ENCODE measurements at places on chromosomes 7 and 10.

DNA sequence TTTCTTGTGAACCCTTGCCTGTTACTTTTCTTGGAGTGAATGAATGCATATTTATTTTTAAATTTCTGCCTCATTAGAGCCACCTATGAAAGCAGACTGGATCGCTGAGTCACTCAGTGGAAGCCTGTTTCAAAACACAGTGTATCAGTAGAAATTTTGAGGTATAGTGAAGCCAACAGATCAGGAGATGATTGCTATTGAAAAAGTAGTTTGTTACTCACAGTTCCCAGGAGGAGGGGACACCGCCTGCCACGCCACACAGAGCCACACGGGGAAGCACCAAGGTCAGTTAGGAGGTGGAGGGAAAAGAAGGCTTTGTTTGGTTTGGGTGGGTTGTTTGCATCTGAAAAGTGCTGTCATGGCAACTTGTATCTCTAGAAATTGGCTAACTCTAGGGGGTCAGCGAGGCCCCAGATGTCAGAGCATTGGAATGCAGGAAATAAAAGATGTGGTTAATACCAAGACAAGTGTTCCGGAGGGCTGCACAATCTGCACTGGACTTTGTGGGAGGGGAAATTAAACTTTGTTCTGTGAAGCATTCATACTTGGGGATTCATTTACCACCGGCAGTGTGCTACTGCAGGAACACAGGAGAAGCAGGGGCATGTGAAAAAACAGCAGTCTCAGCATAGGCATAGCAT, 106.4 kb upstream of the SDK1 start:
- DNase-seq = no peak

DNA sequence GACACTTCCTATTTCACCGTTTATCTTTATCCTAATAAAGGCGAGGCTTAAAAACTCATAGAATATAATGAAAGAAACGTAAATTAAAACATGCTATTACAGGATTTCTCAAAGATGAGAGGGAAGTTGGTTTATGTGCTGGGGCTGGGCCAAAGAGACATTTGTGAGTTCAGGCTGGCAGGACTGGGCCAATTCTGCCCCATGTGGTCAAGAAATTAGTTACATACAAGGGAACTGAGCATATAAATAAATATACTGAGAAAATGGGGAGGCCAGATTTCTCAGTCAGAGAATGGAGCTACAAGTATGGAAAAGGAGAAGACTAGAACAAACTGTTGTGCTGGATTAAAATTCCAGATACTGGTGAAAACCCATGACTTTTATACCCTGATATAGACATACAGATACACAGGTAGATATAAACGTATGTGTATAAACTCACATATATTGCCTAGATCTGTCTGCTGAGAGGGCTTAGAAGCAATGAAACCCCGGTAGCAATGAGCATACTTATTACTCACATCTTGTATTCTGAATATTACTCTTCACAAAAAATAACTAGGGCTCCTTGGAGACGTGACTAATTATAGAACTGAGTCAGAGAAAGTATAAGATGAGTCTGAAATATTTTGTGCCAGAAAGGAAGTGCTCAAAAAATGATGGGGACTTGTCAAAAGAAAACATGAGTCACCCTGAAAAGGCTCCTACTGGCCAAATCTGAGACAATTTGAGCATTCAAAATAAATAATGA, 155.7 kb upstream of the FGFR2 start:
- no peak for DNase-seq

- DNase-seq = no peak
Observed at GRCh38 chr10:25675204-25675603, 258.8 kb upstream of the MYO3A start.

GRCh38 chr10:70617798-70618568, 15.4 kb upstream of the PRF1 start:
- DNase-seq = no peak

DNA sequence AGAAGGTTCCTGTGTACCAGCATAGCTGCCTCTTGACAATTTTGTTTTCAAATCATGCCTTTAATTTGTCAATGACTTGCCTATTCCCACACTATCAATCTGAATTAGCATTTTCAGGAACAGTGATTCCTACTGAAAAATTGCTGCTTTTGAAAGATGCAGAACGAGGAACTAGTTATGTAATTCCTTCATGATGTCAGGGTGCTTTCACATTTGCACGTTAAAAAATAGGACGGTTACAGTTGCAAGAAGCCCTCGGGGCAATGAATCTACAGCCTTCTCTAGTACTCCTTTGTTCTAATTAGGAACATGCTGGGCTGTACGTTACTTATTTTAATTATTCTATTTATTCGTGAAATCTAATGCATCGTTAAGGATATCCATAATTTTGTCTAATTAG, 253.9 kb downstream of the OTUD1 start:
- no peak for DNase-seq

- DNase-seq = no peak
Observed at GRCh38 chr10:1166101-1166827, 110.1 kb downstream of the WDR37 start.

DNA sequence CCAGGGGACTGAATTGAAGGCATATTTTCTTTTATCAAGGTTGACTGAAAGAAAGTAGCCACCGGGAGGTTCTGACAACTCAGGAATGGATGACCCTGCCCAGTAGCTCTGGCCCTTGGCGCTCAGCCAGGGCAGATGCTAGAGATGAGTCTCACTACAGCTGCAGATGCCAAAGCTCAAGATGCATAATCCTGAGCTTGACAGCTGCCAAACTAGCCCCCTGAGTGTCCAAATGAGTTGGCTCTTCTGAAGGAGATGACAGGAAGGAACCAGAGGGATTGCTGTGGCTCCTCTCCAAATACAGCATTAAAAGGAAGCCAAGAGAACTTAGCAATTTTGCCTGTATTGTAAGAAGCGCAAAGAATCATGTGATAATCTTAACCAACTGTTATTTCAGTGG, 78.4 kb downstream of the NXPH1 start:
- no peak for DNase-seq

DNA sequence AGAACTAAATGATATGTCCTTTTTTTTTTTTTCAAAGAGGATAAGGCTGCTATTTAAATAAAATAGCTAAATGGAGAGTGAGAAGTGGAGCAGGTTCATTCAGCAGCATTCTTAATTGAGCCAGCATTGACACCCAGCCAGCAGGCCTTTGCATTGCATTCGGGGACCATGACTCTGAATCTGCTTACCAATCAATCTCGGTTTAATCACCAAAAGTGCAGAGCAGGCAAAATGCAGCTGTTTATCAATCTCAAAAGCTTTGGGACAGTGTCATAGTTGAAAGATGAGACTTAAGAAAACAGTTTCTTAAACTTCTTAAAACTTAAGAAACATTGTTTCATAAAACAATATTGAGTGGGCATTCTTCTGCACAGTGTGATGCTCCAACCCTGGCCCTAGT, 51.7 kb downstream of the PLEKHA8 start:
- DNase-seq = no peak
